Hematopoietic multipotent progenitor cell (in vitro differentiated cells): ENCODE measurements at places on chromosomes 2 and 18. TPM values are rescaled to one million over a fixed set of nuclear protein-coding genes. Genes with fewer than 3 reads are reported as not detected.
A peak's percentile ranks its signal among the peaks of the same experiment; 100 is the strongest.

- no peak for DNase-seq
Measured at GRCh38 chr2:236449167-236449761, 120.4 kb upstream of the ACKR3 start.

DNA sequence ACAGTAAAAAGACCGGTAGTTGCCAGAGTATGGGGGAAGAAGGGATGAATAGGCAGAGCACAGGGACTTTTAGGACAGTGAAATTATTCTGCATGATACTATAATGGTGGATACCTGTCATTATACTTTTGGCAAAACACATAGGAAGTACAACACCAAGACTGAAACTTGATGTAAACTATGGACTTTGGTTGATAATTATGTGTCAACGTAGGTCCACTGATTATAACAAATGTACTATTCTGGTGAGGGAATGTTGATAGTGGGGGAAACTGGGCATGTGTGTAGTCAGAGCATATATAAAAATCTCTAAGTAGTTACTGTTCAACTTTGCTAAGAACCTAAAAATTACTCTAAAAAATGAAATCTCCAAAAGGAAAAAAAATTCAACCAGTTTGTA is 629.7 kb downstream of the CCDC85A start:
- no peak for DNase-seq

GRCh38 chr2:96949701-96950350 is 36.6 kb downstream of the FAM178B start:
- no peak for DNase-seq

GRCh38 chr2:79180092-79180491 is 20.5 kb upstream of the REG3A start:
- no peak for DNase-seq

- DNase-seq = peak; percentile 14
Measured at GRCh38 chr2:20326163-20326780, 24.4 kb downstream of the PUM2 start.

DNA sequence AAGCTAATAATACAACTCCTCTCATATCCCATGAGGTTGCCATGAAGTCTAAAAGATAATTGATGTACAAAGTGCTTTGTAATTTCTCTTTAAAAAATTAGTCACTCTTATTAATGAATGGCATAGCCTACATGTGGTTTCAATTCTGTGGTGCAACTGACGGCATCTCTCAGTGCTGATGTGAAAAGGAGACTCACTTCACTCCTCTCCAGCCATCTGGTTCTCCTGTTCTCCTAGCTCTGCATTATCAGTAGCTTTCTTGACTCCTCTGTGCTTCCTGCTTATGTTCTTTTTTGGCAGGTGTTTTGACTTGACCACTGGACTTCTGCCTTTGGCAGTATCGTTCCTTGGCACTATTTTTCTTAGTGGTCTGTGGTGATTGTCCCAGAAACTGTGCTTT is 134.9 kb upstream of the ZFP36L2 start:
- no peak for DNase-seq

GRCh38 chr2:83196225-83196624 is 1262.9 kb downstream of the SUCLG1 start:
- peak; percentile 50 for DNase-seq

DNA sequence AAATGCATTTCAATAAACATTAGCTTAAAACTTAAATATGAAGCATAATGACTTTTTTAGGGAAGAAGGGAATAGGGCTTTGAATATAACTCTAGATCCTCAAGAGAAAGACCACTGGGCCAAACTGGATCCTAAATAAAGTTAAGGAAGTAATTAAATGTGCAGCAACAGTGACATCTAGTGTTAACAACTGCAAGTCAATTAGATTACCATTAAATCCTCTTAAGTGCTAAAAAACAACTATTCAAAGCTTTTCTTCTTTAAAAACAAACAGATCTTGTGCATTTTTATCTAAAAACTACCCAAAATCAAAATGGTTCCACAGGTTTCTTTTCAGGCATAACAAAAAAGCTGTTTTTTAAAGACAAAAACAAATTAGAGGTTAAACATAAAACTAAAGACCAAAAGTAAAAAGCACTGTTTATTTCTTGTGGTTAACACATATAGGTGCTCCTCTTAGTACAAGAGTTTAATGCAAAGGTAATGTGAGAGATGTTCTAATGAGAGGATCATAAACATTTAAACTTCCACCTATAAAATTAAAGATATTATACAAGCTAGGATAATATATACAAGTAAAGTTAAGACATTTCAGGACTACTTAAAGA is 111.4 kb downstream of the THADA start:
- peak; percentile 91 for DNase-seq

DNA sequence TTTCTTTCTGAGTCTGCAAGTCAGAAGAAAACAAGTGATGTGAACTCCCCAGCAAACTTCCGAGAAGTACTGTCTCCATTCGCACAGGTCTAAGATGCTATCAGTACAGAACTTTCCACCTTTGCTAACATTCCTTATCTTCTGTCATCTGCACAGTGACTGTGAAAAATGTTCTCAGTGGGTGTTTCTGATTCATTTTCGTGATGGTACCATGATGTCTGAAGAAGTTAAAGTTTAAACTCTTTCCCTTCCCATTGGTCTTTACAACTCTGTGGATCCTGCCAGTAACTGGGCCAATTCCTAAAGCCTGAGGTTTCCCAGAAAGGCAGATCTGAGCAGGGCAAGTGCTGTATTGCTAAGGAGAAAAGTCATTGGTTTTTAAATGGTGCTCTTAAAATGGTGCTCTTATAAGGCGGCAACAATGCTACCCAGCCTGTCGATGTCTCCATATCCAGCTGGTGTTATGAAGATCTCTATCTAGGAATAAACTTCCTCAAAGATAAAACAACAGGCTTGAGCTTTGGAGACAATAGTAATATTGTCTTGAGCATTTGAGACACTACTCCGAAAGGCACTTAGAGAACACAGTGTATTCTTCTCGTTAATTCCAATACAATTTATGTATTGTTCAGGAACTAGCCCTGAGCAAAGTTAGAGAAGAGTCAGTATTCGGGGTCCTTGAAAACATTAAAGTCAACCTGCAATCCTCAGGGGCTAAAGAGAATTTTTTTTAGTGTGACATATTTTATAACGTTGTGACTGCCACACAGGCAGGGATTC is 232.3 kb downstream of the OSR1 start:
- DNase-seq = no peak

DNA sequence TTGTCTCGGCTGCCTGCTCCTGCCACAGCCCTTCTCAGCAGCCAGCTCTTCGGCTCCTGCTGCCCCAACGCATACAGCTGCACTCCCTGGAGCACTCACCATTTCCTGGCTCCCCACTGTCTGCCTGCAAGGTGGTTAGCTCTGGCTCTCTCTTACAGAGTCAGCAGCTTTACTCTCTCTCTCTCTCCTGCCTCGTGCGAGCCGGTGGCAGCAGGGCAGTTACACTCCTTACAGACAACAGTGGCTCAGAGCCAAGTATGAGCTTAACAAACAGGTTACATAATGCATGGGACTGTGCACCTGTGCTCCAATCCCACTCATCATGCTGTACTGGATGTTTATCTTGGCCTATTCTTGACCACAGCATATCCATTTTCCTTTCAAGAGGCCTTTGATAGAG is 47.4 kb upstream of the DNAJC10 start:
- no peak for DNase-seq

DNA sequence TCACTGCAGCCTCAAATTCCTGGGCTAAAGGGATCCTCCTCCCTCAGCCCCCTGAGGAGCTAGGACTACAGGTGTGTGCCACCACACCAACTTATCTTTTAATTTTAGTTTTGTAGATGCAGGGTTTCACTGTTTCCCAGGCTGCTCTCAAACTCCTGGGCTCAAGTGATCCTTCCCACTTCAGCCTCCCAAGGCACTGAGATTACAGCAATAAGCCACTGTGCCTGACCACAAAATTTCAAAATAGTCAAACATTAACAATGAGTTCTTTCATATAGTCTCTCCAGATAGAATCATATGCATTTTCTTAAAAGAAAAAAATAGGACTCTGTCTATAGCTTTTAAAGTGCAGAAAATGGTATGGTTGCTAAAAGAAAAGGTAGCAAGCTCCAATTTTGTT is 24.9 kb upstream of the PID1 start:
- DNase-seq = no peak

GRCh38 chr2:158665536-158666302 is 129.4 kb upstream of the DAPL1 start:
- no peak for DNase-seq

GRCh38 chr18:48864876-48865275 is 85.9 kb downstream of the SMAD7 start:
- DNase-seq = no peak

- no peak for DNase-seq
Measured at GRCh38 chr2:106030287-106031268, 163.5 kb downstream of the UXS1 start.

GRCh38 chr2:104443145-104443544 is 410.8 kb upstream of the POU3F3 start:
- peak; percentile 62 for DNase-seq

DNA sequence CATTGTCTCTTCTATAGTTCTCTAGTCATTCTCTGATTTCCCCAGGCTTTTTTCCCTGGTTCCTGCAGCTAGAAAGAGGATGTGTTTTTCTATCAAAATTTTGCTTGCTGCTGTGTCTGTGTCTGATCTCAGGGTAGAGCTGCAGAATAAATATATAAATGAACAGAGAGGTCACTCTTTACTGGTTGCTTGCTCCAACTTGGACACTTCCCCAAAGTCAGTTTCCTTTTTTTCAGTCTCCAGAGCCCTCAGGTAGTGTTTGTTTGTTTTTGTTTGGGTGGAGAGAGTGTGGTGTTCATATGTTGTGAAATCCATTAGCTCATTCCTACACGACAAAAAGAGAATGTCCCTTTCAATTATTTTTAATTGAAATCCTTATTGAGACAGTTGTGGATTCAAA is 85.8 kb downstream of the CERS6 start:
- DNase-seq = no peak

GRCh38 chr2:45626387-45627221 is 15.5 kb upstream of the SRBD1 start:
- no peak for DNase-seq

DNA sequence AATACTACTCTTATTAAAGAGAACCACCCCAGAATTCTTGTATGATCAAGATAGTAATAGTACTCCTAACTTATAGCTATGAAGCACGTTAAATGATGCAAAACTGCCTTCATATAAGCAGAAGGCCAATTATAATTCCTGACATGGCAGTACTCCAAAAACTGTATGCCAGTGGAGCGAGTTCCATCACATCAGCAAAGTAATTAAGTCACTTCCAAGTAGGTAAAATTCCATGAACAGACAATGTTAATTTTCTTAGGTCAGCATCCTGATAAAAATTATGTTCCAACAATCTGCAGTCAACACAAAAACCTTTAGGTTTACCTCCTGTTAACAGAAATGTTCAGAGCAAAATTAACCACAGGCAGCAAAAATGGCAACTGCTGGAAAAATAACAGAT is 136.7 kb downstream of the CDH2 start:
- DNase-seq = no peak

- no peak for DNase-seq
Measured at GRCh38 chr2:73292906-73293533, 328 bp downstream of the EGR4 start.

DNA sequence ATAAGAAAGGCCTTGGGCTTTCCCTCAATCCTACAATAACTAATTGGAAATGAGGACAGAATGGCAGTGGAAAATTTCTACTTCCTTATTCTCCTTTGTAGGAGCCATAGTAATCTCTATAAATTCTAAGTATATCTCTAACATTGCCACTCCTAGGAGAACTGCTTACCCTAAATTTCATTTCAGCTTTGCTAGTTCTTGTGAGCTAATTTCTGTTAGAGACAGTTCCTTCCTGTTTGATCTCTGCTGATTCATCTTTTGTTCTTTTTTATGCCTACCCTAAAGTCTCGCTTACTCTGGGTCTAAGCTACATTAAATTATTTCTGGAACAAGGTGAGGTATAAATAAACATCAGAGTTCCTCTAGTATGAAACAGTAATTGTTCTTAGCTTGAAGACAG is 25.7 kb downstream of the ABHD3 start:
- no peak for DNase-seq

GRCh38 chr2:73084971-73085370 is 13.5 kb upstream of the SFXN5 start:
- no peak for DNase-seq

GRCh38 chr18:13371689-13372418 is 153.3 kb downstream of the LDLRAD4 start:
- no peak for DNase-seq

- DNase-seq = no peak
Measured at GRCh38 chr18:23330423-23330822, 122.7 kb upstream of the RIOK3 start.

- DNase-seq = no peak
Measured at GRCh38 chr2:81598453-81598852, 1293.9 kb upstream of the LRRTM1 start.

- DNase-seq = no peak
Measured at GRCh38 chr2:176501617-176502016, 232.4 kb downstream of the MTX2 start.

DNA sequence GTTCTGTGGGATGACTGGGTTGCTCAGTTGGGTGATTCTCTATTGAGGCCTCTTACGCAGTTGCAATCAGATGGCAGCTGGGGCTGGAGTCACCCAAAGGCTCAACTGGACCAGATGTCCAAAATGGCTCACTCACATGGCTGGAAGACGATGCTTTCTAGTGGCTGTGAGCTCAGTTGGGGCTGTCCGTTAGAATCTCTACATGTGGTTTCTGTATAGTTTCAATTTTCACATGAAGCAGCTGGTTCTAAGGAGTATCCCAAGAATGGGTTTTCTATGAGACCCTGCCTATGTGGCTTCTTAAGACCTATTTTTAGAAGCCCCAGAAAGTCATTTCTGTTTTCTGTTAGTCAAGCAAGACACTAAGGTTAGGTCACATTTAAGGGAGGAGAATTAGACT is 4.4 kb downstream of the XRCC5 start:
- DNase-seq = no peak

DNA sequence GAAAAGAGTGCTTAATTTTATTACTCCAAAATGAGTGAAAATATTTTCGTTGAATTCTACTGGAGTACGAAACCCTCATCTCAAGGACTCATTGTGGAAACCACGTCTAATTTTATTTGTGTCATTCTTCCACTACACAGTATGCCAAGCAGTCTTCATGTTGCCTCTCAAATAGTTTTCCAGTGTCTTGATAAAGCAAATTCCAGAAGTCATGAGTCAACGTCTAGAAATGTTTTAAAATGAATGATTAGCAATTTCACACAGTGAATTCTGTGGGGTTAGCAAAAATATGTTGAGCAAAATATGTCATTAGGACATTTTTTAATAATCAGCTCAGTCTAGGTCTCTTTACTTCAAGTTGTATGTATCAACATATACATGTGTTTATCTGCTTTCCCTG is 865.5 kb downstream of the DSC3 start:
- no peak for DNase-seq

- no peak for DNase-seq
Measured at GRCh38 chr18:56044239-56044638, 456.2 kb upstream of the TCF4 start.

- DNase-seq = no peak
Measured at GRCh38 chr2:25232248-25232825, 64.0 kb upstream of the POMC start.

GRCh38 chr2:237884681-237885080 is 25.3 kb downstream of the RAMP1 start:
- no peak for DNase-seq

Gene GPD2
- 17.2 TPM for total RNA-seq

Gene CDH19
- total RNA-seq = not detected

Gene SOWAHC
- under 0.01 TPM for total RNA-seq

Gene ANKRD62
- not detected for total RNA-seq

Gene RHBDD1
- total RNA-seq = 15.6 TPM

Gene ACADL
- not detected for total RNA-seq

Gene CHST9
- not detected for total RNA-seq

Gene OTOS
- total RNA-seq = not detected

Gene SPR
- total RNA-seq = 0.54 TPM

Gene FEV
- not detected for total RNA-seq

Gene TXNDC2
- not detected for total RNA-seq

Gene HAAO
- total RNA-seq = 21.5 TPM

Gene KCNJ13
- total RNA-seq = not detected

Gene FAM237A
- not detected for total RNA-seq
